ENCODE measurements at places on chromosomes 11 and 22.

- no peak for DNase-seq
Measured at GRCh38 chr11:77672264-77672663, 34.7 kb upstream of the CLNS1A start.

- DNase-seq, result no peak
Measured at GRCh38 chr11:117730208-117730800, 66.7 kb downstream of the DSCAML1 start.

DNA sequence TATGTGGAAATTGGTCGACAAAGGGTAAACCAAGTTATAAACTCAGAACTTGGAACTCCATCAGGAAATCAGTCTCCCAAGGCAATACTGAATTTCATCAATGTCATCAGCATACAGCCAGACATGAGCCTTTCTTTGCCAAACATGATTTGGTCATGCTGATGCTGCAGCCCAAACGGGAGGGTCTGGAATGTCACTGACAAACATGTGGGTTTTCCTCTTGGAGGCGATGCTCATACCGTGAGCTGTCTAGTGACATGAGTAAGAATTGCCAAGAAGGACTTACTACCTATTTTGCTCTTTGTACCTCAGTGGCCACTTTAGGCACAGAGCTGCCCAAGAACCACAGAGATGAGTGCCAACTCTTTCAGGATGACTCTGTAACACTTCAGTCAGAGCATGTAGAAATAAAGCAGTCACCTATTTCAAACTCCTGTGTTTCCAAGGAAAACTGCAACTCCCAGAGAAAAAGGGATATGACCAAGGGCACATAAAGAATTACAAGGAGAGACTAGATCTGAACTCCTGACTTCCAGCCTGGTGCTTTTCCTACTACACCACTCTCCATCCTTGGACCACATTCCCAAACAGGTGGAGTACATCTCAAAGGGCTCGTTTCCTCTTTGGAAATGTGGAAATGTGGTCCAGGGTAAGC lies 24.3 kb upstream of the MRGPRX2 start:
- no peak for DNase-seq

DNA sequence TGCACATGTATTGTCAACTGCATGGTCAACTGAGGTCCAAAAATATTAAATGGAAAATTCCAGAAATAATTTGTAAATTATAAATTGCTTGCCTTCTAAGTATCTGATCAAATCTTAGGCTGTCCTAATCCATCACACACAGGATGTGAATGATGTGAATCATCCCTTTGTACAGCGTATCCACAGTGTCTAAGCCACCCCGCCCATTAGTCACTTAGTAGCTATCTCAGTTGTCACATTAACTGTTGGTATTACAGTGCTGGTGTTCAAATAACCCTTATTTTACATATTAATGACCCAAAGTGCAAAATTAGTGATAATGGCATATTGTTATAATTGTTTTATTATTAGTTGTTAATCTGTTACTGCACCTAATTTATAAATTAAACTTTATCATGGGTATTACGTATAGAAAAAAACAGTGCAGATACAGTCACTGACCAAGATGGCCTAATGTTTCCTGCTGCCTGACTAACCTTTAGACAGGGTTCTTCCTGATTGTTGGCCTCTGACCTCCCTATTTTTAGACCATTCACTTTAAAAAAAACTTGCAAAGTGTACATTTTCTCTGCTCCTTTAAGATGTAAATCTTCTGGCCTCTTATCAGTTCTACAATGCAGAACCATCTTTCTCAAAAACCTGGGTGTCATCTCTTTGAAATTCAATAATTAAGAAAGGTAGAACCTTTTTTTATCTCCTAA lies 2.9 kb upstream of the SVIP start:
- no peak for DNase-seq

GRCh38 chr11:127073621-127074020 lies 73.1 kb upstream of the KIRREL3 start:
- DNase-seq, result no peak

GRCh38 chr11:64451856-64452255 lies 92.9 kb downstream of the RPS6KA4 start:
- no peak for DNase-seq

DNA sequence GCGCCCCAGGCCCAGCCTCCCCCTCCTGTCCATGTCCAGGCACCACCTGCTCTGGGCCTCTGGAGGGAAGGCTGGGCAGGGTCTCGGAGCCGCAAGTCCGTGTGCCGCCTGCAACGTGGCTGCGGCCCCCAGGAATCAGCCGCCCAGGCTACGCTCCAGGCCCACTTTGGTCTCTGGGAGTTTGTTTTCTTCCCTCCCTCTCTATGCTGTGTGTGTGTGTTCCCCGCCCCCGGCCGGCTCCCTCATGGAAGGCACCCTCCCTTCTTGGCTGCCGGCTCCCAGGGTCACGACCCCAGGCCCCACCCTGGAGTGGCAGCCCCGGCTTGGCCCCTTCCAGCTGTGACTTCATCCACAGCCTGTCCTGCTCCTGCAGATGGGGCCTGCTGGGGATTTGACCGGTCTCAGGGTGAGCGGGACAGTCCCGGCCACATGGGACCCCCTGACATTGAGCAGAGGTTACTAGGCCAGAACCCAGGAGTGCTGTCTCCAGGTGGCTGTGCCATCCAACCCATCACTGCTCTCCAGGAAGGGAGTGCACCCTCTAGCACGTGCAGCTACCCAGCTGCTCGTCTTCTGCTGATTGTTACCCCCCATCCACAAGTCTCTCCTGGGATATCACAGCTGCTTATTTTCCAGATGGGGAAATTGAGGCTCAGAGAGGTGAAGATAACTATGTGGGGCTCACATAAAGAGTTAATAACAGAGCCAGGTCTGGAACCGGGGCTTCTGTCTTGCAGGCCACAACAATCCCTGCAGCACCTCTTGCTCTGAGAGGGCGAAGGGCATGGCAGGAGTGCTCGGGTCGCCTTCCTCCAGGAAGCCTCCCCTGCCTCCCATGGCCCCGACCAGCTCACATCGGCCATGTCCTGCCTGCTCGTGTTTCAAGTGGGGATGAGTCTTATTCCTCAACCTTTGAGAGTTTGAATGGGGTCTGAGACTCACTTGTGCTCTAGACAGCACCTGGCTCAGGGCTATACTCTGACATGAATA lies 2.8 kb upstream of the LIF start:
- no peak for DNase-seq

DNA sequence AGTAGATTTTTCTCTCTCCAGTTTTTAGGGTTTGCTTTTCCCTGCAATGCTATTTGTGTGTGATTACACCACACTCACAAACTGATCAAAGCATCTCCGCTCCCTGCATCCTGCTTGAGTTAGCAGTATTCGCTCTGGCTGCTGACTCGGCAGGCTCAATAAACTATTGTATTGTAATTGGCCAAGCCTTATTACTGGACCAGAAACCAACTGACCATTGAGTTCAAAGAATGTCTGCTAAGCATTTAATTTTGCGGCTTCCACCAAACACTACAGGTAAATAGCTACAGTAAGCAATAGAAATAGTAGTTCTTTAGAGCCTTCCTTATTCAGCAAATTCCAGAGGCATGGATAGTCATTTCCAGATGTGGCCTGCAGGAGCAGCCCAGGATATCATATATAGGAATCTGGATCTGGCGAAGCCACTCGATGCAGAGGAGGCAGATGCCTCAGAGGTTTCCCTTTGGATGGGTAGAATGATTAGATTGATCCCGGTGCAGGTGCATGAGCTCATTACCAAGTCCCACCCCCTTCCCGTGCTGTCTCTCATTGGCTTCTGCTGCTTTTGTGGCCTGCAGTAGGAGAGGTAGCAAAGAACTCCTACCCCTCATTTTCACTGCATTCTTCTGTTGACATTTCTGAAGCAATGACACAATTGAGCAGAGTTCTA lies 77.3 kb downstream of the COMMD9 start:
- no peak for DNase-seq

- DNase-seq, result no peak
Measured at GRCh38 chr11:10725114-10725906, 25.7 kb upstream of the CTR9 start.

DNA sequence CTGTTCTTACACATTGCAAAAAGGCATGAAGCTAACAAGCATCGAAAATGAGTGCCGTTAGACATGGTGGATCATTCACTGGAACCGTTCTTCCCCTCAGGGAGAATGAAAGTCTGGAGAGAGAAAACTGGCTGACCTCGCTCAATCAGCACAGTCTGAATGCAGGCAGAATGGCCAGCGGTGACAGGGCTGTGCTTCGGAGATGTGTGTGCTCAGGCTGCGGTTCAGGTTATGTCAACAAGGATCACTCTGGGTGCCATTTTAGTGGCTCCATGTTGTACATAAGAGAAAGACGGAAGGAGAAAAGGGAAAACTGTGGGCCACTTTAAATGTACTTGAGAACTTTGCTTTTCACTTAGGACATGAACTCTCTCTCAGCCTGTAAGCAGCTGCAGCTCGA lies 749.8 kb upstream of the ARHGAP42 start:
- no peak for DNase-seq

GRCh38 chr11:35148163-35148837 lies 9.3 kb downstream of the CD44 start:
- no peak for DNase-seq

GRCh38 chr22:37318364-37319109 lies 36.2 kb downstream of the CYTH4 start:
- DNase-seq, result no peak

- no peak for DNase-seq
Measured at GRCh38 chr11:93392867-93393266, 62.3 kb downstream of the DEUP1 start.

All from stimulated activated CD8-positive, alpha-beta memory T cell treated with anti-CD3 and anti-CD28 coated beads, Interleukin-7, amount 100 ng/mL, for 24 hours (primary cell).